ENCODE measurements at places on chromosomes 12 and 14. TPM values are rescaled to one million over a fixed set of nuclear protein-coding genes. Genes with fewer than 3 reads are reported as not detected.

Gene ART4
- not detected for total RNA-seq

DNA sequence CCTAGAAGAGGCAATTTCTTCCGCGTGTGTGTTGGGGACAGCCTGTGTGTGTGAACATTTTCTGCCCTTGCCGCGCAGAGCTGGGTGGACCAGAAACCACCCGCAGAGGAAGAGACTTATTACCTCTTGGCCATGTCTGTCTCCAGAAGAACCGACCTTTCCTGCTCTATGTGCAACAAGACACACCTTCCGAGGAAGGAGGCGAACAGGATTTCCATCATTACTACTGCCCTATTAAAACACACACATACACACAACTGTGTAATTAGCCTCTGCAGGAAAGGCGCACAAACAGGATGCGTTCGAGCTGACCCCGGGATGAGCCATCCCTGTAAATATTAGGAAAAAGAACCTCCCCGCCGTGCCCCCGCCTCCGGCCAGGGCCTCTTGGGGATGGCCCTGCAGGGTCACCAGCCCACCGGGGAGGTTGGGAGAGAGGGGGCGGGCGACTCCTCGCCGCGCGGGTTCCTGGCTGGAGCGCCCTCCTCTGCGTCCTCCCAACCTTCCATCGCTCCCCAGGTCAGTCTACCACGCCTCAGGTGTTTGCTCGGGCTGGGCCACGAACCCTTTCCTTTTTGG lies 484 bp upstream of the PRKCH start:
- DNase-seq, result no peak

DNA sequence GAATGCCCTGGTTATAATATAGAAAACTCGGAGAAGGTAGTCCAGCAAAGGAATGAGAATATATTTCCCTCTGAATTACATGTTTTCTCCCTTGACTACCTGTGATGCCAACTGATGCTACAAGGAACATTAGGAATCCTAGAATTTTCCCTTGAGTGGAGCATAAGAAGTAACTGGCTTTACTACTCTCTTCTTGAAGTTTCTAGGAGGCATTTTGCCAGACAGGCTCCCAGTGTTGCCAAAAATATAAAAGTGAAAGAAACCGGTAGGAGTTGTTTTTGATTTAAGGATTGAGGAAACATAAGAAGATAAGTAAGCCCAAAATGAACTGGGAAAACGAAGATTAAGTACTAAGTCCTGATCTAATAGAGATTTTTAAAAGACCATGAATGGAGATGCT lies 693.4 kb downstream of the NOVA1 start:
- DNase-seq, result no peak

DNA sequence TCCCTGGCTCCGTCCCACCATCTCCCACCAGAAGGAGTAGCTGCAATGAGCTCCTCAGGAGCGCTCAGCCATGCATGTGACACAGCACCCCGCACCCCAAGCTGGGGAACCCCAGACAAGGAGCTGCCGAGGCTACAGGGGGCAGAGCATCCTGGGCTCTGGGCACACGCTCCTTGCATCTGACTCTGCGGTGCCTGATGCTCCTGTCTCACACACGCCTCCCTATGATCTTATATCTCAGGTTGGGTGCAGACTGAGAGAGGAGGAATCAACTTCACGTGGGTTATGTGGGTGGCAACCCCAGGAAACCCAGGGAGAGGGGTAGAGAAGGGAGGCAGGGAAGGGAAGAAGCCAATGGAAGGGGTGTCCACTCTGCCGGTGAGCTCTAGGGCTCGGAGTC lies 60.0 kb downstream of the CCNK start:
- no peak for DNase-seq

Gene BMAL2
- total RNA-seq, result 10.9 TPM

DNA sequence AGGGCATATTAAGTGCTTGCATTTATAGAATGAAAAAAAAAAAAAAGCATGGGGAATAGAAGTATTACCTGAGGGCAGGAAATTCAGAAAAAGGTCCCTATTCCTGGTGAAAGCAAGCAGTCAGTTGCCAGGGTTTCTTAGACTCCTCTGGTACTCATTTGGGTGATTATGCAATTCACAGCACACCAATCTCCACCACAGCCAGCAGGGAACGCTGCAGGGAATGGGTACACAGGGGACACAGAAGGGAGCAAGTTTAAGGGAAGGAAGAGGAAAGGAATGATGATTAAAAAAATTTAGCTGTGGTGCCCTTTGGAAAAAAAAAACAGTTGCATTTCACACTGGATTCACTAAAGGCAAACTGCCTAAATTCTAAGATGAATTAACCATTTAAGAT lies 14.2 kb downstream of the BLTP3B start:
- DNase-seq, result peak; percentile 51

- DNase-seq, result no peak
These were observed 287.0 kb upstream of the FKBP4 start for GRCh38 chr12:2507814-2508213.

Gene ITPK1
- total RNA-seq, result 194 TPM

GRCh38 chr12:30823764-30824163 lies 69.0 kb upstream of the CAPRIN2 start:
- no peak for DNase-seq

- no peak for DNase-seq
These were observed 14.0 kb upstream of the TBPL2 start for GRCh38 chr14:55454264-55455002.

Gene E2F7
- total RNA-seq, result 8.7 TPM

DNA sequence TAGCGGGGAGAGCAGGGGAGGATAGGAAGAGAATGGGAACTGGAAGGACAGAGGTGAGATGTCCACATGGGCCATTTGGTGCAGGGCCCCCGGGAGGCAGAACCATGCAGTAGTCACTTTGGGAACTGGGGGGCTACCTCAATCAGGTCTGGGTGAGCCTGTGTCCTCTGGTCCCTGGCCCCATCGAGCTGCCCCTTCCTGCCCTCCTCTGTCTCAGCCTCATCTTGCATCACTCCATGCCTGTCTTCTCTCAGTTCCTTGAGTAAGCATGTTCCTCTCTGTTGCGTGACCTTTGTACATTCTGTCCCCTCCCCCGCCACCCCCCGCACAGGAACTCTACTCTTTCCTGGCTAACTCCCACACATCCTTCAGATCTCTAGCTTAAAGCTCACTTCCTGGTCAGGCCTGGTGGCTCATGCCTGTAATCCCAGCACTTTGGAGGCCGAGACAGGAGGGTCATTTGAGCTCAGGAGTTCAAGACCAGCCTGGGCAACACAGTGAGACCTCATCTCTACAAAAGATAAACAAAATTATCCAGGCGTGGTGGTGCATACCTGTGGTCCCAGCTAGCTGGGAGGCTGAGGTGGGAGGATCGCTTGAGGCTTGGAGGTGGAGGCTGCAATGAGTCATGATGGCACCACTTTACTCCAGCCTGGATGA lies 23.2 kb downstream of the FOS start:
- no peak for DNase-seq

GRCh38 chr14:95452176-95452892 lies 64.1 kb downstream of the SYNE3 start:
- no peak for DNase-seq

Gene DBX2
- not detected for total RNA-seq

DNA sequence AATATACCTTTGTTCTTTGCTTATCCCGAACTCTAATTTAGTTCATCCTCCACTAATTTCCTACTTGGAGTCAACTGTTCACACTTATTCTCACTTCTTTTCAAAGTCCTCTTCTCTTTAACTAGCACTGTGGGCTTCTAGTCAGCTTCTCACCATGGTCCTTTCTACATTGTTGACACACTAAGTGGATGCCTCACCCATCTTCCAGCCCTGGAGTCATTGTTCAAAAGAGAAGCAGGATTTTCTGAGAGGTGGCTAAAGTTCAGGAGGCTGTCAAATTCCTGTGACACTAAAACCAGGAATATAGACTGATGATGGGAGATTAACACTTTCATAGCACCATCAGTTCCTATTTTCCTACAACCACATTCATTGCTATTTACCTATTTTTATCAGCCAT lies 99.3 kb downstream of the PHLDA1 start:
- DNase-seq, result no peak

DNA sequence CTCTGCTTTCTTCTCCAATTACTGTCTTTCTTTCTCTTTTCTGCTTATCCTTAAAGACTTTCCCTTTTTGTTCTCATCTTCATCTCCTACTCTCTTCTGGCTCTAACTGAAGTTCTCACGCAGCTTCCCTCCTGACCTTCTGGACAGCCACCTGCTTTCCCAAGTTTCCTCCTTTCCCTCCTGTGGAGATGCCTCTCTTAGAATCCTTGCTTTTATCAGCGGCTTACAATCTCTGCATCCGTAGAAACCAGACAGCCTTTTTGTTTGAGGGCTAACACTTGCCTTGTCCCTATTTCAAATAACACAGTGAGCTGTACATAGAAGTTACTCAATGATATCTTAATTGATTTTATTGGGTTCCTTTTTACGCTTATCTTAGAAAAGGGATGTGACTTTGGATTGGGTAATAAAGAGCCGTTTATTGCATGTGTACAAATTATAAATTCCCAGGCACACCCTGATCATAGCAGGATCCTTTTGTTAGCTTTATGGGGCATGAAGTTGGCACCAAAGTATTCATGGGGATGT lies 2.1 kb upstream of the LGALS3 start:
- no peak for DNase-seq

Gene LRRC43
- not detected for total RNA-seq

DNA sequence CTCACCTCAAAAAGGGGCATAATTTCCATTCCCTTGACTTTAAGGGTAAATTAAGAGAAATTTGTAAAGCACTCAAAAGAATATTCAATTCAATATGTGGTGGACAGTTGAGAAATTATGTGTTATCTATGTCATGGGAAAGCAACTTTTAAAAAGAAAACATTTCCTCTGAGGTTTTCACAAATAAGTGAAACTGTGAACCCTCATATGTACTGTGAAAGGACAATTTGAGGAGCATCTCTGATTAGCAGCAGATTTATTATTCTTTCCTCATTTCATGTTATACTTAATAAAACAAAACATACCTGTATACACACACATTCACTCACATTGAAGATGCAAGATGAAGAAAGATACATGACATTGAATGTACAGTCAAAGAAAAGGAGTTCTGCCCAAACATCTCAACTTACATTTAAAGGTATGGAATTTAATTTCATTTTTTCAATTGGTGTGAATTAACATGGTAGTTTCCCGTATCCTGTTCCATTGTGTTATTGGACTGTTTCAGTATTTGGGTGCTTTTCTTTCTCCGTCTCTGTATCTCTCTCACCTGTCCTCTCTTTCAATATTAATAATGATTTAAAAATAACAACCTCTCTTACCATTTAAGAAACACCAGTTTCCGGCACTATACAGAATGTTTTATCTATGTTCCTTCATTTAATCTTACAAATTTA lies at the start of gene KLRF1:
TSS of gene KLRF1 (plus strand) at position 273 of the 680 bp plus-strand sequence. CDS start at position 337, 64 bp downstream.
- DNase-seq, result no peak

DNA sequence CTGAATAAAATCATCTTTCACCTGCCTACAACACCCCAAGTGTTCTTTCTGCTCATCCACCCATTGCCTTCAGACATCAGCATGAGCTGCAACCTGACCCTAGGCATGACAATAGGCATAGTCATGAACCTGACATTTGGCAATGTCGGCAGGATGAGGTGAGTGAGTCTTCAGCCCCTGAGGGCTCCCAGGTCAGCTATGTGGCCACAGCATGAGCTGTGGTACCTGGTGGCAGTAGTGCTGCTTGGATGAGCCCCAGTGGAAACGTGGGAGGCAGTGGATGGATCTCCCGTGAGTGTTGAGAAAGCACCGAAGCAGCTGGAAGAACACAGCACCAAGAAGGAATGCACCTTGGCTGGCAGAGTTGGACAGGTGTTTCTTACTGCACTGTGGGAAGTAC lies 334.8 kb upstream of the FAR2 start:
- DNase-seq, result no peak

- DNase-seq, result no peak
These were observed 6.6 kb upstream of the PTHLH start for GRCh38 chr12:27979145-27979544.

Gene BEST3
- not detected for total RNA-seq

DNA sequence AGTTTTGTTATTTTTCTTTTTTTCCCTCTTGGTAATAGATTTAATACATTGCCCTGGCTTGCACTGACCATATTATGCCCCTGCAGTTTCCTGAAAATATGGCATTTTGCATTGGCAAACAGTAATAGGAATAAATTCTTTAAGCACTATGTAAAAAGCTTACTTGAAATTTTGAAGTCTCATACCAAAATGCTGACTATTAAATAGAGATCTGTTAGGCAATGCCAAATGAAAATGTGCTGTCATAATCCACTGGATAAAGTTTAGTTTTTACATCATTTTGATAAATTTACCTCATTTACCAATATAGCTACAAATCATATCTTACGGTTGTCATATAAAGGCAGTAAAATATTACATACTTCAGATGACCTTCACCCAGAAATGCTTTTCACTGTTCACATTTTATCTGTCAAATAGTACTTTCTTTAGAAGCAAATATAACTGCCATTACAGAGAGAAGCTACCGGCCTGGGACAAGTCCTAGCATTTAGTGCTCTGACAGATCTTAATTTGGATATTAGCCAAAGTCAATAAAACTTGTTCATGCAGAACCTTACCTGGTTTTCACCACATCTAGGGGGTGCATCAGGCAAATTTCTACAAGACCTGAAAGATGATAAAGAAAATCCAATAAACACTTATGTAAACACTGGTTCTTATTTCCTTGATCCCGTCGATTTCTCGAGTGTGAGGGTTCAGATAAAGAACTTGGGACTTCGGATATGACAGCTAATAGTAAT lies 212.9 kb downstream of the PAX9 start:
- DNase-seq, result no peak

Gene ST8SIA1
- not detected for total RNA-seq

Gene PKP2
- total RNA-seq, result 4.4 TPM

Gene TRPV4
- total RNA-seq, result not detected

- no peak for DNase-seq
These were observed 371 bp downstream of the CHD8 start for GRCh38 chr14:21455592-21455911.

DNA sequence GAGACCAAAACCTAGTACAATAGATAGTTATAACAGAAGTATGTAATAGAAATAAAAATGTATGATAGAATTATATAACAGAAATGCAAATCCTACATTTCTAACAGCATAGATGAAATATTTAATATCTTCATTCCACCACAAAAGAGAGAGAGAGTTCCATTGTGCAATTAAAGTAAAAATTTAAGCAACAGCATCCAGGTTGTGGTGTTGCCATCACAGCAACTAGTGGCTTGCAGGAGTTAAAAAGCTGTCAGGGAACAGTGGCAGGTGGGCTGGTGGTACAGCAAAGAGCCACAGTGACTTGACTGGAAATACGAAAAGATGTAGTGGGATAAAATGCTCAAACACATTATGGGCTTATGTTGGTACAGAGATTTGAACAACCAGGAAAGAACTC lies 57.1 kb upstream of the MDM1 start:
- no peak for DNase-seq

GRCh38 chr12:85516667-85517325 lies 236.8 kb downstream of the ALX1 start:
- no peak for DNase-seq

- DNase-seq, result no peak
These were observed 541.7 kb downstream of the SLC16A7 start for GRCh38 chr12:60137513-60137912.

DNA sequence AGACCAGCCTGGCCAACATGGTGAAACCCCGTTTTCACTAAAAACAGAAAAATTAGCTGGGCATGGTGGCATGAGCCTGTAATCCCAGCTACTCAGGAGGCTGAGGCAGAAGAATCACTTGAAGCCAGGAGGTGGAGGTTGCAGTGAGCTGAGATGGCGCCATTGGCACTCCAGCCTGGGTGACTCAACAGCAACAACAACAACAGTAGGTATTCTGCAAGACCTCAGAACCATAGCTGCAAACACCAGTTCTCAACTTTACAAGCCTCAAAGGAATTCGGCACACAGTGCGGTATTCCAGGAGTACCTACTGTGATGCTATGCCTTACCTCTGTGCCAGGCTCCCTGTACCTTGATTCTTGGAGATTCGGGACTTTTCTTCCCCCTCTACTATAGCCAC lies 15.8 kb downstream of the FOXN3 start:
- DNase-seq, result no peak

Gene METTL3
- 65.8 TPM for total RNA-seq
